ENCODE measurements at places on chromosomes 6 and 20.
A peak's percentile ranks its signal among the peaks of the same experiment; 100 is the strongest.

GRCh38 chr20:37873884-37874283, 29.0 kb upstream of the VSTM2L start:
- DNase-seq = no peak

DNA sequence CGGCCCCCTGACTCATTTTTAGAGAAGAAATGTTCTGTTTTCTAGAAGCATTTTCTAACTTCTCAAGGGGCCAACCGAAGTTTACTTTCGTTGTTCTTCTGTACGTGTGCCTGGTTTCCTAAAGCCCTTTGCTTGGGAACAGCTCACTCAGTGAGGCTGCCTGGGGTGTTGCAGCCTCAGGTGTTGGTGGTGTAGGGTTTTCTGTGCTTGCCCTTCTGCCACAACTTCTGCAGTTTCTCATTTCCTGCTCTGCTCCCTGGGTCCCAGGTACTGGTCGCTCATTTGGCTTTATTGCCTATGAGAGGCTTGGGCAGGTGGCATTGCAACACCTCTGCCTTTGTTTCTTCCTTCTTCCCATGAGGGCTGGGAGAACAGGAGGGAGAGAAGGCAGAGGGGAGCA, 278.3 kb downstream of the SOX4 start:
- DNase-seq = no peak

DNA sequence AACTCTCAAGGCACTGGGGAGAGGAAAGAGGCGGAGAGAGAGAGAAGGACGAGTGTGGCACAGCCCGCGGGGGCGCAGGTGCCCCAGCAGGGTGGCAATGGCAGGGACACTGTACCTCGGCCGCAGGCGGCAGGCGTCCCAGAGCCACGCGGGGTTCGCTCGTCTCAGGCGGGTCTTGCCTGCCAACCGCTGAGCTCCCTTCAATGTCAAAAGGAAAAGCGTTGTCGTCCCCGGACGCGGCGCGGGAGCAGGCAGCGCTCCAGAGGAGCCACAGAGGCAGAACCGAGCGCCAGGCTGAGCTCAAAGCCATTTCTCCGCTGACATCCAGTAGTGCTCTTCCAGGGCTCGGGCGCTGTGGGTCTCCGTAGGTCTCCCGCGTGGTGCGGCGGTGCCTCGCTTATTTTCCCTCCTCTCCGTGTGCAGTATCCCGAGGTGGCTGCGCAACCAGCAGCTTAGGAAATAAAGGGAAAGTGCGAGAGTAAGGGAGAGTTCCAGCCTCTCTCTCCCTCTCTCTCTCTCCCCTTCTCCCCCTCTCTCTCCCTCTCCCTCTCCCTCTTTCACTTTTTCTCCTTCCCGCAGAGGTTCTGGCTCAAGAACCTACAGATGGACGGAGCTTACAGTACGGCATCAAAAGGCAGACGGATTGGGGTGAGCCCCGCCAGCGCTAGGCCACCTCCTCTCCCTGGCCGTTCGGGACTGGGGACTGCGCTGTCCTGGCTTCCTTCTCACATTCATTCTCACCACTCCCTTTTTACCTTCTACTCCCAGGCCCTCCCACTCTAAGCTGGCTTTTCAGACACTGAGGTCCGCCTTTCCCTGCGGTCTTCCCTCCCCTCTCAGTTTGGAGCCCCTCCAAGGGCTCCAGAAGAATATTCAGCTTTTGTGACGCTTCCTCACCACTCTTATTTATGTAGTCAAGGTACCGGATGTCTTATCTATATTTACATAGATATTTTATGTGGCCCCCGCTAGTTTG, at the start of gene LAMA4:
LAMA4 (minus strand) TSS at position 727 of the 976 bp plus-strand sequence; CDS start at position 310, 417 bp downstream.
- no peak for DNase-seq

- no peak for DNase-seq
These were observed 25.8 kb downstream of the HLA-C start for GRCh38 chr6:31246051-31246521.

GRCh38 chr20:59802471-59803221, 130.8 kb downstream of the SYCP2 start:
- DNase-seq = no peak

DNA sequence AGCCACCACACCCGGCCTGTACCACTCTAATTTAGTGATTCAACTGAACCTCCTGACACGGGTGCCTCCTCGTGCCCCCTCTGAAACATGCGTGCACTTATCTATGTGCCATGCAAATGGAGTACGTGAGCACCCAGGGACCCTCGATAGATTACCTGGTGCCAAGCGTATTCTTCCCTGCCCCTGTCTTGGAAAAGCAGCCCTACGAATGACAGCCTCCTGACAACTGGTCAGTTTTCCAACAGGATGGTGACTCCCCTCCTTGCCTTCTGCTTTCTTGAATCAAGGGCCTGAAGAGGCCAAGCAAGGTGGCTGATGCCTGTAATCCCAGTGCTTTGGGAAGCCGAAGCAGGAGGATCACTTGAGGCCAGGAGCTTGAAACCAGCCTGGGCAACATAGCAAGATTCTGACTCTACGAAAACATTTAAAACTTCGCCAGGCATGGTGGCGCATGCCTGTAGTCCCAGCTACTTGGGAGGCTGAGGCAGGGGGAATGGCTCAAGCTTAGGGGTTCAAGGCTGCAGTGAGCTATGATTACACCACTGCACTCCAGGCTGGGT, 25.4 kb upstream of the SYNJ2 start:
- no peak for DNase-seq

GRCh38 chr20:33667676-33668465, 1.1 kb downstream of the ACTL10 start:
- peak; percentile 68 for DNase-seq

- no peak for DNase-seq
These were observed 46.0 kb downstream of the E2F3 start for GRCh38 chr6:20447581-20448132.

- DNase-seq = no peak
These were observed 22.9 kb downstream of the GFRA4 start for GRCh38 chr20:3640259-3640658.

DNA sequence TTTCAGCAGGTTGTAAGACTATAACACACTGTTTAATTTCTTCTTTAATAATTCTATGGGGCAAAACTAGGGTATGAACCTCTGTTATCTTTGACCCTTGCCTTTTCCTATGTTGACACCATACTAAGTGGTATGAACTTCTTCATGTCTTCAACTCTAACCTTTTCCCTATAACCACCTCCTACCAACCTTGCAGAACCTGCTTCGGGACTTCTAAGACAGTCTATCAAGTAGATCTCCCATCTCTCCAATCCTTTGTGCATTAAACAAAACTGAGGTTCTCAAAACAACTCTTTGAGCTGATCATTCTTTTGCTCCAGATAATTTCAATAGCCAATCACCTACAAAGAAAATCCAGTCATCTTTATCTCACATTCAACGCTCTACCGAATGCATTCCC, 23.4 kb downstream of the SNAP91 start:
- DNase-seq = no peak

- no peak for DNase-seq
These were observed 820 bp upstream of the TREML2 start for GRCh38 chr6:41201764-41202173.

GRCh38 chr6:141938664-141939063, 194.1 kb upstream of the GJE1 start:
- no peak for DNase-seq

- DNase-seq = no peak
These were observed 95.6 kb upstream of the FAM184A start for GRCh38 chr6:119174085-119174445.

GRCh38 chr6:105153676-105154075, 26.1 kb downstream of the POPDC3 start:
- DNase-seq = no peak

GRCh38 chr6:170271771-170272314, 19.0 kb downstream of the DLL1 start:
- peak; percentile 57 for DNase-seq

DNA sequence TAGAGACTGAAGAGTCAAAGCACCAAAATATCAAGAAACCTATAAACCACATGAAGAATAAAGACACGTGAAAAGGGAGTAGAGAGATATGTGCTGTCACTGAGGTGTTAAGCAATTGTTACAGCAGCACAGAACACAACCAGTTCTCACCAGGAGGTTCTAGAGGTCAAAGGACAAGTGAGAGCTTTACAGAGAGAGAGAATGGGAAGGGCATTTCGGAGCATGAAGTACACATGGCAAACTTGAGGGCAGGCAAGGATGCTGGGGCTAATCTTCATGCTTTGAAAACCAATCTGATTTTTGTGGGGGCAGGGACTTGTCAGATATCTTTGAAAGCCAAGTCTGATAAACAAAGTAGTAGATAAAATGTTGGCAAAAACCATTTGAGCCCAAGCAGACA, 142.3 kb upstream of the NRSN1 start:
- no peak for DNase-seq

DNA sequence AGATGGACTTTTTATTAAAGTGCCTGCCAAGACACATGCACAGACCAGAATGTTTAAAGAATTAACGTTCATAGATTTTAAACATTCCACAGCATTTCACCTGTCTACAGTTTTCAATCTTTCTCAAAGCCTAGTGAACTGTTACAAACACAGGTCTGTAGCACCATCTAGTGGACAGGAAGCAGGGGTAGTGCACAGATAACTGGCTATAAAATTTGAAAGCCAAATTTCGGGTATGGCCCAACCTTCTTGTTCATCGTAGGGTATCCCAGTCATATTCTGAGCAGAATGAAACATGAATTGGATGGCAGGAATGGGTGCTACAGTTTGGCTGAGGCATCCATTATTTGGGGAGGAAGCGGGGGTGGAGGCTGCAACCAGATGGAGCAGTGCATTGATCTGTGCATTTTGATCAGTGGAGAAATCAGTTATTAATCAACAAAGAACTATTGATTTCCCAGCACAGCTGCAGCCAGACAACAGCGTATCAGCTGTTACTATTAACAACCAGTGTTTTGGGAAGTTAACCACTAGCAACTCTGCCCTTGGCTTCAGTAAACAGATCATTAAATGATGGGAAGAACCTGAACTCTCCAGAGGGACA, 56.1 kb upstream of the B3GAT2 start:
- no peak for DNase-seq

GRCh38 chr6:31438677-31439076, 35.3 kb downstream of the MICA start:
- DNase-seq = no peak

- DNase-seq = no peak
These were observed 108.7 kb upstream of the LRFN2 start for GRCh38 chr6:40695750-40696415.

DNA sequence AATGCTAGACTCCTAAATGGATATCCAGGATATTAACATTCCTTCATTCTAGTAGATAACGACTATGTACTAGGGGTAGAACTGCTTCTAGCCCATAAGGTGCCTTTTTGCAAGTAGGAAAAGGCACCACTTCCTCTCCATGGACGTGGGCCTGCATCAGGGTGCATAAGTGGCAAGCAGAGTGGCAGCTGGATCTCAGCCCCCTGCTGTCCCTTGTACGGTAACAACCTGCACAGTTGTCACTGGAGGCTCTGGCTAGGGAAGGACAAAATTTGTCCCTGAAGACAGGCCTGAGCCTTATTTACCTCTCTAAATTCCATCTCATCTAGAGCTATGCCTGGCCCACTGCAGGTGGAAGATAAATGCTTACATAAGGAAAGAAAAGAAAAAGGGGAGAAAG, 42.5 kb upstream of the SAYSD1 start:
- DNase-seq = no peak

GRCh38 chr6:113004470-113005270, 657.5 kb downstream of the RFPL4B start:
- DNase-seq = no peak

DNA sequence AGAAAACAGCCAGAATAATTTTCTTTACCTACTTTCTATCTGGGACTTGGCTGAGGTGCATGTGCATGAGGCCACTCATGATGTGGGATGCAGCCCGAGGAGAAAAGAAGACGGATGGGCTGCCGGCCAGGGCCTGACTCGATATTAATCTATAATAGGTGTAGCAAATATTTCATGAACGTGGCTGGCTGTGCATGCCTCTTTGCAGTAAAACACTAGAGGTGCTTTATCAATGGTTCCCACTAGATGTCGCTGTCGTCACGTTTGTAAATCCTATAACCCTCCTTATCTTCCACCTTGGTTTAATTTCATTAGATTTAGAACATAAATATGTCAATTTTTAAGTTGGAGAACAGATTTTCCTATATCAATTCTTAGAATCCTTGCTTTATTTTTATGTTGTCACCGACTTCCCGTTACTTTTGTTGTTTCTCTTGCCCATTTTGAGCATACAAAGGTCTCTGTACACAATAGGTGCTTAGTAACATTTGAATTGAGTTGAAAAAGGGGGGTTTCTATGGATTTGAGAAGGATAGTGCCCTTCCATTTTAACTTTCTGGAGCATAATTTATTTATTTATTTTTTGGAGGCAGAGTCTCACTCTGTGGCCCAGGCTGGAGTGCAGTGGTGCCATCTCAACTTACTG, 19.6 kb upstream of the FERMT1 start:
- DNase-seq = peak; percentile 29

GRCh38 chr6:13453771-13454251, 33.6 kb downstream of the GFOD1 start:
- peak; percentile 18 for DNase-seq

DNA sequence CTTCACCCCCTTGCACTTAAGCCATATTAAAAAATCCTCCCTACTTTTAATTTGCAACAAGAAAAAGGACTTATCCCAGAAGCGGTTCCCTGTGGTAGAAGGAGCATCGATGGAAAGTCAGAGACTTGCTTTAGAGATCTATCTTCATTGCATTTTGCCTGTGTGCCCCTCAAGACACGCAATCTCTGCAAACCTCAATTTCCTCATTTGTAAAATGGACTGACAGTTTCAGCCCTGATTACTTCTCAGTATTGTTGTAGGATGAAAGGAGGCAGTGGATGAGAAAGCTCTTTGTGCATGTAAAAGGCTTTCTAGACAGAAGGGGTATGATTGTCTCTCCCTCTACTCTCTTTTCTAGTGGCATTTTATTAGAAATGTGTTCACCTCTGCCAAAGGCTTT, 410.2 kb downstream of the CDC5L start:
- DNase-seq = no peak
